ENCODE measurements at places on chromosomes 5 and 9.

- no peak for DNase-seq
Observed at GRCh38 chr5:145903113-145903512, 30.3 kb upstream of the GRXCR2 start.

GRCh38 chr5:160926428-160926827 is 74.4 kb upstream of the ATP10B start:
- DNase-seq = no peak

DNA sequence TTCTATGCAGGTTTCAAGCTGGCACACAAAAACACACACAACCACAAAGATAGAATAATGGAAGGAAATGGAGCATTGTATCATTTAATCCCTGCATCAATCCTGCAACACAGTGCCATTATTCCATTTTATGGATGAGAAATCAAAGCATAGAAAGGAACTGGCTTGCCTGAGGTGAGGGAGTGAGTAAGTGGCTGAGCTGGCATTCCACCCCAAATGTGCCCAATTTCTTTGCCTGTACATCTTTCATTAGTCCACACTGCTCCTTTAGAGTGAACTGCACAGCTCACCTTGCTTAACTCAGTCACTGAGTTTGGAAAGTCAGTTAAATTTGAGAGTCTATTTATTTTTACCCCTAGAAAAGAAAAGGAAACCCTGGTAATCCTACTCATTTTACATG is 28.9 kb downstream of the ZNF366 start:
- no peak for DNase-seq

DNA sequence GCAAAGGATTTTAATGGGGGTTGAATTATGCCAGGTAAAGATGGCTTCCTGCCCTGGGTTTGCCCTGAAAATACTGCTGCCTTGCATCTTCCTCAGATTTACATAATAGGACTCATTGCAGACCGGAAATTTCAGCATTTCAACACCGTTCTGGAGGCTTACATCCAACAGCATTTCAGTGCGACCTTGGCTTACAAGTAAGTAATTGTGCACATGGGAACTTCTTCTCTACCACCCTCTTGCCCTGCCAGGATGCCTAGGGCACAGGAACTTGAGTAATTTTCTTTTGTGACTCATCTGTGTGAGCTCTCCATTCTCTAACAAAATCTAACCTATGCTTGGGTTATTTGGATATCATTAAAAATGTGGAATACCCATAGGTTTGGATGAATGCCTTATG is 80.2 kb downstream of the DOCK2 start:
- peak; percentile 9 for DNase-seq

- no peak for DNase-seq
Observed at GRCh38 chr5:932151-932627, 39.5 kb downstream of the TRIP13 start.

- no peak for DNase-seq
Observed at GRCh38 chr5:94778299-94778698, 159.8 kb downstream of the SLF1 start.

- DNase-seq = no peak
Observed at GRCh38 chr9:133830711-133831110, 92.6 kb upstream of the SARDH start.

DNA sequence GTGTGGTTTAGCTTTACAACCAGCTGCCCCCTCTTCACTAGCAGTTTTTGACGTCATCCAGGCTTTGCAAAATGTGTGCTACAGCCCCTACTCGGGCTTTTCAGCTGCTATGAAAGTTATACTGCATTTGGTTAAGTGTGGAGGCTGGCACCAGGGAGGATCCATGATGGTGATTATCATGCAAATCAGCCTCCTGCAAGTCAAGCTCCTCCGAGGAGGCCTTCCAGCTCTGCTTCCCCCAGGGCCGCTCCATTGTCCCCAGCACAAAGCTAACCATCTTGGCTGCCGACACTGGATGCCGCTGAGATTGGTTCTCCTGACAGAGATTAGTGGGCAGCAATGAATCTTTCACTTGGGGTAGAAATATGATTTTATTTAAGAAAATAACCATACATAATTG is 159.6 kb downstream of the NR2F1-AS1 start:
- DNase-seq = no peak

- no peak for DNase-seq
Observed at GRCh38 chr9:108039493-108039892, 549.9 kb upstream of the KLF4 start.

DNA sequence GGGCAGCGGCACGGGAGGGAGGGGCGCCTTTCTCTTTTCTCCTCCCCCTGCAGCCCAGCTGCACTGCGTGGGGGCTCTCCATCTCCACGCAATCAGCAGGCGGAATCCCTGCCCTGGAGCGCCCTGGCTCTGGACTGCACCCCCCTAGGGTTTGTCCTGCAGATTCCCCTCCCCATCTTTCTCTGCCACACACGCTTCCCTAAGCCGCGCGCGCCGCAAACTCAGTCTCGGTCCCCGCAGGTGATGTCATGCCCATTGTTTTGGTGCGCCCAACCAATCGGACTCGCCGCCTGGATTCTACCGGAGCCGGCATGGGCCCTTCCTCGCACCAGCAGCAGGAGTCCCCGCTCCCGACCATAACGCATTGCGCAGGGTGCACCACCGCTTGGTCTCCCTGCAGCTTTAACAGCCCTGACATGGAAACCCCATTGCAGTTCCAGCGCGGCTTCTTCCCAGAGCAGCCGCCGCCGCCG is at the start of gene KCNN2:
KCNN2 (plus strand) TSS at position 347 of the 473 bp plus-strand sequence; CDS start at position 417, 70 bp downstream.
- DNase-seq = no peak

DNA sequence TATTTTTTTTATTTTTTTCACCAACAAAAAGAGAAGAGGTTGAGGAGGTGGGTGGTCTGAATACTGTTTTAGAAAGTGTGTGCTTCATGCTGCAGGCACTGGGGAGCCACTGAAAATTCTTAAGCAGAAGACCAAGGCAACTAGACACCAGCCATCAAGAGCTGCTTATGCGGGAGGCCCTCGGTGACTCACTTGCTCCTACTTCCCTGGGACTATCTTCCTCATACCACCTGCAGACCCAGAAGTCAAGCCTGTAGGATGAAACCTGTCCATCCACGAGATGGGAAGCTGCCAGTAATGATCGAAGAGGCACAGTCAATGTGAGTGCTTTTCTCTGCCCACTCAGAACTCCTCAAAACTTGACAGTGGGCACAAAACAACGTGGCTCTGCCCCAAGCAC is 125.8 kb upstream of the SLC44A1 start:
- DNase-seq = no peak

DNA sequence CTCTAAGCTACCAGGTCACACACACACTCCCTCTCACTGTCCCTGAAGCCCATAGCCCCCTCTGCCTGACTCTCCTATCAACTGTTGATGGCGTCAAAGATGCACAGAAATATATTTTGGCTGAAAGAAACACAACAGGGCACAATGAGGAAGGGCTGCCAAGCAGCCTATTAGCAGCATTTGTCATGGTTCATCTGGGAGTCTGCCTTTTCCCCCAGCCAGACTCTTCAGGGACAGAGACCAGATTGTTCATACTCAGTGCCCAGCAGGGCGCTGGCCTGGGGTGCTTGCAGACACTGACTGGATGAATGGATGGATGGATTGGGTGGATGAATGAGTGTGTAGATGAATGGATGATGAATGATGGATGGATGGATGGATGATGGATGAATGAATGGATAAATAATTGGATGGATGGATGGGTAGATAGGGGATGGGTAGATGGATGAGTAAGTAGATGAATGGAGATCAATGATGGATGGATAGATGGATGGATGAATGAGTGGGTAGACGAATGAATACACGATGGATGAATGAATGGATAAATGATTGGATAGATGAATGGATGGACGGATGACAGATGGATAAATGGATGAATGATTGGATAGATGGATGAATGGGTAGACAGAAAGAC is 90.5 kb downstream of the ADAMTS2 start:
- DNase-seq = no peak

DNA sequence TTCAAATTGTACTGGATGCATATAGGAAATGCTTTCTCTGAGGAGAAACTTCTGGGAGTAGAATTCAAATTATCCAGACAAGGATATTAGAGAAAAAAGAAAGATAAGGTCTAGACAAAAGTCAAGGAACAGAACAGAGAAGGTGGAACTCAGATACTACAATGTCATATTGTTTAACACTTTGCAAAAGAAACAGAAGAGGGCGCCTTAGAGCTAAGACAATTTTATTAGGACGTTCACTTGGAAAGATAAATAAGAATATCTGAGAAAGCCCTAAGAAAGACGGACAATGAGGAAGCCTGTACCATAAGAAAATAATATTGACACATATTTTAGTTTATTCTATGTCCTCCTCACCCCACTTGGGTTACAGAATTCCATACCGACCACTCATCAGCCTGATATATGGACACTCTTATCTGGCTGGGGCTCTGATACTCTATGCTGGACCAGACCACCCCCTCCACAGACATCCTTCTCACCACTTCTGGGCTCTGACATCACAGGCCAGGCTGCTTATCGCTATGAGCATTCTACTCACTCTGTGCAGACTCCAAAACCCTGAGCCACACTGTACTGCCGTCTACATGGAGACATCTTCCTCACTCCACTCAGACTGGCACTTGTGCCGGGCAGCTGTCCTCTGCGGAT is 9.1 kb upstream of the AK3 start:
- no peak for DNase-seq

DNA sequence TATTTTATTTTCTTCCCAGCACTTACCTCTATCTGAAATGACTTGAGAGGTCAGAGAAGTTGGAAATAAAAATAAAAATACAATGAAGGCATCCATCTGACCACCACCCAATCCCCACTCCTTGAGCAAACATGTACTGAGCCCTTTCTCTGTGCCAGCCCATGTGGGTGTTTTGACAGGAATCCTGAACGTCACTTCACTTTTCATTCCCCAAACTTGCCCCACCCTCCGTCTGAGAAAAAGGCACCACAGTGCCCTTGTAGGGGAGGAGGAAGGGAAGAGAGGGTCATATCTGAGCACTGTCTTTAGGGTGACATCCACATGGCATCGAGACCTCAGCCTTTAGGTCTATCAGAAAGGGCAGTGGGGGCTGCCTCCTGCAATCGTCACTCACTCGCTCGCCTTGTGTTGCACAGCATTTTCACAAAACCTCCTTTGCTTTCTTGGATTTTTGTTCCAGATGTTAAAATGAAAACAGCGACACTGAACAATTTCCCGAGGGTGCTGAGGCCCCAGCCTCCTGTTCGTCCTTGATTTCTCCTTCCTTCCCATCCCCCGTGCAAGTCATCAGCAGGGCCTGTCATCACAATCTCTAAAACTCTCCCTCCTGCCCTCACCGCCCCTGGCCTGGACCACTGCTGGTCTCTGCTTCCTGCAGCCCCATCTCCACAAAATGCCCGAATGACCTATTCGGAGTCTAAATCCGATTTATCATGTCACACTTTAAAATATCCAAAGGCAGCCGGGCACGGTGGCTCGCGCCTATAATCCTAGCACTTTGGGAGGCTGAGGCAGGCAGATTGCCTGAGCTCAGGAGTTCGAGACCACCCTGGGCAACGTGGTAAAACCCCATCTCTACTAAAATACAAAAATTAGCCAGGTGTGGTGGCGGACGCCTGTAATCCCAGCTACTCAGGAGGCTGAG is 13.0 kb downstream of the HIGD2A start:
- no peak for DNase-seq

- DNase-seq = no peak
Observed at GRCh38 chr9:12719431-12719830, 26.2 kb downstream of the TYRP1 start.

GRCh38 chr9:35605351-35606137 is 482 bp downstream of the TESK1 start:
- DNase-seq = peak; percentile 33

DNA sequence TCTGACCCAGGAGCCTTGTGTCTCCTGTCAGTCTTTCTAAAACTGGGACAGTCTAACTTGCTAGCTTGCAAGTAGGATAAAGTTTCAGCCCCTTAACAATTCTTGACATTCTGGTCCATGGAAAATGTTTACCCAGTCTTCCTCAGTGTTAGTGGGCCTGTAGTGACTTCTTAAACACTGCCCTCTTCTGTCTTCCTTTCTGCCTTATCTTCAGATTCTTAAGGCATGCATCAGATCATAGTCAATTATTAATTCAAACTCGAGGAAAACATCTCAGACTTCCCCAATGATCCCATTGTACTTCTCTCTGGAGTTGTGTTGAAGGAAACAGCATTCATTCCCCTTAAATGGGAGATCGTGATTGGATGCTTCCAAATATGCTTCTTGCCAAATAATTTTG is 1199.8 kb downstream of the DTWD2 start:
- no peak for DNase-seq

DNA sequence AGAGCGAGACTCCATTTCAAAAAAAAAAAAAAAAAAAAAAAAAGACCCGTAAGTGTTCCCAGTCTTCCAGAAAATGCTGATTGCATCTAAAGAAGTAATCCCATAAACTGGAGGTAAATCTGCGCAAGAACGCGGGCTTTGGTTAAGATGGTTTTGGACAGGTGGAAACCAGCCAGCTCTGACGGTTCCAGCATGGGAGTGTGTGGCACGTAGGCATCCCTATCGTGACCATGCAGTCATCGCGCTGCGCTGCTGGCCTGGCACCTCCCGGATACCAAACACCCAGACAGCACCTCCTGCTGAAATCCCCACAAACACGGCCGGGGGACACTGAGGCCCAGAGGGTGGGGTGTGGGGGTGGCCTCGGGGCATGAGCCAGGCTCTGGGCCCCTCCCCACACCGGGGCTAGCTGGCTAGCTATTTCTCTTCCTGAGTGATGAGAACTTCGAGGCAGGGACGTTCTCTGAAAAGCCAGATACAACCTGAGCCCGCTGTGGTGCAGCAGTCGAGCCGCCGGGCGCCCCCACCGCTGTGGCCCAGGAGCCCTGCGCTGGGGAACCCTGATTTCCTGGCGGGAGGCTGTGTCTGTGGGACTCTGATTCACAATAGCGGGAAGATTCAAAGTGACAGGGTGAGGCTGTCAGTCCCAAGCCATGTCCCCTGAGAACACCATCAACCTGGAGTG is 32.2 kb upstream of the NOTCH1 start:
- DNase-seq = no peak

DNA sequence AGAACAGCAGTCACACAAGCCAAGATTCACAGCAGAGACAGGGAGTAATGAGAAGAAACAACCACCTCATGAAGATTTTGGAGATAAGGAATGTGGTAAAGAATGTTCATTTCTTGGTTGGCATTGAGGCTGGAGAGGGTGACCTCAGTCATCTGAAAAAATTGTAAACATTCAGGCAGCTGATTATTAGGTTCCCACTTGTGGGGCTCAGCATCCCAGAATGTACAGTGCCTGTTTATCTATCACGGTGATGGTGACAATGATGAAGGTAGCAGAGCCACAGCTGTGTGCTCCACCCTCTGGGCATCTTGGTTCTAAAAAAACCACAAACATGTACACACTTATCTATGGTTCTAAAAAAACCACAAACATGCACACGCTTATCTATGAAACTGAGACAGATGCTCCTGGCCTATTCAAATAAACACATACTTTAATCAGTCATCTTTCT is 143.9 kb upstream of the MOCS2 start:
- no peak for DNase-seq
